Daoy (cell line): ENCODE measurements at places on chromosomes 2 and 18. TPM values are rescaled to one million over a fixed set of nuclear protein-coding genes. Genes with fewer than 3 reads are reported as not detected.

CPO gene
- total RNA-seq = not detected in 2 replicates

NPC1 gene
- 9.6 and 15.1 TPM in 2 replicates for total RNA-seq

GRHL1 gene
- 2.2 TPM in 2 replicates for total RNA-seq

TEX44 gene
- not detected in 2 replicates for total RNA-seq

ZNF516 gene
- total RNA-seq = 4.9 and 6.3 TPM in 2 replicates

CCDC141 gene
- not detected in 2 replicates for total RNA-seq

SLC30A3 gene
- total RNA-seq = 0.11 TPM in 1 of 2 replicates, not detected in the other

CCT4 gene
- total RNA-seq = 310 and 360 TPM in 2 replicates

PAX3 gene
- total RNA-seq = 7.2 and 15.7 TPM in 2 replicates

TMSB10 gene
- total RNA-seq = 5,141 and 5,751 TPM in 2 replicates

FBLN7 gene
- total RNA-seq = 0.68 TPM in 1 of 2 replicates, not detected in the other

TPRKB gene
- 167 and 206 TPM in 2 replicates for total RNA-seq

POTEJ gene
- 0.06 and 0.18 TPM in 2 replicates for total RNA-seq

ANKRD30BL gene
- not detected in 2 replicates for total RNA-seq

ZNF532 gene
- 16.6 and 20.8 TPM in 2 replicates for total RNA-seq

TUBA3E gene
- total RNA-seq = 1.0 and 3.5 TPM in 2 replicates

DNA sequence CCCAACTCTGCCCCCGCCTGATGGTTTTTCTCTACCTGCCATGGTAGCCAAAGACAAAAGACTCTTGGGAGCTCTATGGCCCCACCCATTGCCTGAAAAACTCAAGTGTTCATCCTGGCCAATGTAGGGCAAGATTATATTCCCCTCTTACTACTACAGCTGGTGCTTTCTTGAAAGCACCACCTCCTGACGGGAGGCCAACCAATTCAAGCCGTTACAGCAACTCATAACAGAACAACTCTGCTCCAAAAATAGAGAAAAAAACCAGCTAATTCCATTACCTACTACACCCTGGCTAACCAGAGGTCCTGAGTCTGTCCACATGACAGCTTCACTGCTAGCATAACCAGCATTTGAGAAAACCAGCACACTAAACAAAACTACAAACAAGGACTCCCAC, 127.5 kb upstream of the GAREM1 start:
- no peak for DNase-seq

DNA sequence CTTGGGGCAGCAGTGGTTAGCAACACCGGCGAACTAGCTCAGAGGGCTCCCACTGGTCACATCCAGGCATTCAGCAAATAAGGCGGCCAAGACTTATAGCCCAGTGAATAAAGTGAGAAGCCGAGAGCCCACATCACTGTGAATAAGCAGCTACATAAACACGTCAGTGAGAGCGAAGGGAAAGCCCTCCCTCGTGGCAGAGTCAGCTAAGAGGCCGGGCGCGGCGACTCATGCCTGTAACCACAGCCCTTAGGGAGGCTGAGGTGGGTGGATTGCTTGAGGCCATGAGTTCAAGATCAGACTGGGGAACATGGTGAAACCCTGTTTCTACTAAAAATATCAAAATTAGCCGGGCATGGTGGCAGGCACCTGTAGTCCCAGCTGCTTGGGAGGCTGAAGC, 5.2 kb downstream of the D2HGDH start:
- peak; percentile 36 for DNase-seq

GRCh38 chr2:238693337-238694093, 154.4 kb upstream of the TWIST2 start:
- DNase-seq = no peak

GRCh38 chr2:213934560-213934959, 476.3 kb upstream of the VWC2L start:
- DNase-seq = no peak

GRCh38 chr2:36513661-36514060, 84.3 kb downstream of the FEZ2 start:
- no peak for DNase-seq

DNA sequence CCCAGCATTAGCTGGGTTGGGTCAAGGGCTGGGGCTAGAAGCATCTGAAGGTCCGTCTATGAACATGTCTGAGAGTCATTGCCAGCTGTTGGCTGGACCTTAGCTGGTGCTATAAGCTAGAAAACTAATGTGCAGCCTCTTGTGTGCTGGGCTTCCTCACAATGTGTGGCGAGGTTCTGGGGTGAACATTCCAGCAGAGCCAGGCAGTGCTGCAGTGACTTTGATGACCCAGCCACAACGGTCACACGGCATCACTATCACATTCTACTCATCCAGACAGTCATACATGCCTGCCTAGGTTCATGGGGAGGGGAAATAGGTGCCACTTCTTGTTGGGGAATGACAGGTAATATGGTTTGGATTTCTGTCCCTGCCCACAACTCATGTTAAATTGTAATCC, 260.5 kb downstream of the CYP26B1 start:
- no peak for DNase-seq

GRCh38 chr2:31331156-31331555, 83.4 kb downstream of the XDH start:
- no peak for DNase-seq

- DNase-seq = no peak
These were observed 105.3 kb downstream of the GLI2 start for GRCh38 chr2:120840795-120841487.

GRCh38 chr2:205865056-205865455, 182.8 kb downstream of the NRP2 start:
- no peak for DNase-seq

DNA sequence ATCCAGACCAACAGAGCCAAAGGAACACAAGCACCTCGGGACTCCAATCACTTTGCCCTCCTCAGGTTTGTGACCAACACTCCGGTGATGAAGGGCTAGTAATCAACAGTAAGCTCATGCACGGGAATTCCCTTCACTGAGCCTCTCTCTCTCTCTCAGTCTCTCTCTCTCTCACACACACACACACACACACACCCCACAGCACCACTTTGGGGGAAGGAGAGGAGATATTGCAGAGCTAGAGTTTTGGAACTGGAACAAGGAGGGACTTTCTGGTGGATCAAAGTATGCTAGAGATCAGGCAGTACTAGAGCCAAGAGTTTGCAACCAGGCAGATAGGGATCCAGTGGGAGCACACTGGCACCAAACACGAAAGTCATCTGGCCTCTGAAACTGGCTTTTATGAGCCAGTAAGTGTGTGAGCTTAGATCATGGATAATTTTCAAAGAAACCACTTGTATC, 98.7 kb downstream of the ANKRD44 start:
- no peak for DNase-seq

GRCh38 chr2:56211048-56211447, 27.3 kb downstream of the CCDC85A start:
- DNase-seq = no peak

- DNase-seq = no peak
These were observed 63.9 kb downstream of the CD226 start for GRCh38 chr18:69883781-69884180.

- DNase-seq = no peak
These were observed 43.6 kb downstream of the SPRED2 start for GRCh38 chr2:65388596-65389390.

- peak; percentile 85 for DNase-seq
These were observed 72.5 kb downstream of the DGKD start for GRCh38 chr2:233426619-233427342.

DNA sequence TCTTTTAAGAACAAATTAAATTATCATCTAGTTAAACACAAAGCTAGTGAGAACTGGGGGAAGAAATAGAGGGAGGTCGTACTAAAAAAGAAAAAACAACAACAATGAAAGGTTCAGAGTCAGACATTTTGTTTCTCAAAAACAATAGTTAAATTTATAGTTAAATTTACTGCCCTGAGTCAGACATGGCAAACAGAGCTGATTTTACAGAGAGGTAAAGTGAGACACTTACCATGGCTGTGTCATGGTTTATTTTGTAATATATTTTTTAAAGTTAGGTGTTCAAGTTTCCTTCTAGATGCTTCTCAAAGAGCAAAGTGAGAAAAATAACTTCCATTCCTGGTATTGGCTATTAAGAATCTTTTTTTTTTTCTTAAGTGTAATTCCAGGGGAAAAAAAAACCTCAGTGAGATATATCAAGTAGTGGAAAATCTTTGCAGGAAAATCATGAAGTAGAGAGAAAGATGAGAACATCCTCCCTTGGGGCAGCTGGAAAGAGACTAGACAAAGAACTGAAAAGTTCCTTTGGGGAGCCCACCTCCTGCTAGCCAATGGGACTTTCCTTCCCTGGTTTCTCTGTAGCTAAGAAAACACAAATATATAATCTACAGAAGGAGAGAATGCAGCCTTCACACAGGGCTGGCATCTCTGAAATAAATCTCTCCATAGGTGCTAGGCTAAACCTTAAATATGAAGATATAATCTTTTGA, 12.3 kb downstream of the KLF7 start:
- no peak for DNase-seq

DNA sequence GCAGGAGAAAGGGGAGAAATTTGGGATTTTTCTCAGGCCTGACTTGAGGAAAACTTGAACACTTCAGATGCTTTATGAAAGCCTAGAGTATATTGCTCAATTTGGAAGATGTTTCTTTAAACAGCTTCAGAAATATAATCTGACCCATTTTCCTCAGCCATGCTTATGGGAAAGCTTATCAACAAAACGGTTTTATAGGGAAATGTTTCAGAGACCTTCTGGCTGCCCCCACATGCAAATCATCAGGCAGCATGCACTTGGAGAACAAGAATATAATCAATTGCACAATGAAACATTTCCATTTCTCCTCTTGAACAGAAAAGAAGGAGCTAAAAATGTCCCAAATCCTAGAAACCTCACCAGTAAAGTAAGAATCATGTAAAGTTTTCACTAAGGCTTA, 411.2 kb upstream of the ETAA1 start:
- no peak for DNase-seq

DNA sequence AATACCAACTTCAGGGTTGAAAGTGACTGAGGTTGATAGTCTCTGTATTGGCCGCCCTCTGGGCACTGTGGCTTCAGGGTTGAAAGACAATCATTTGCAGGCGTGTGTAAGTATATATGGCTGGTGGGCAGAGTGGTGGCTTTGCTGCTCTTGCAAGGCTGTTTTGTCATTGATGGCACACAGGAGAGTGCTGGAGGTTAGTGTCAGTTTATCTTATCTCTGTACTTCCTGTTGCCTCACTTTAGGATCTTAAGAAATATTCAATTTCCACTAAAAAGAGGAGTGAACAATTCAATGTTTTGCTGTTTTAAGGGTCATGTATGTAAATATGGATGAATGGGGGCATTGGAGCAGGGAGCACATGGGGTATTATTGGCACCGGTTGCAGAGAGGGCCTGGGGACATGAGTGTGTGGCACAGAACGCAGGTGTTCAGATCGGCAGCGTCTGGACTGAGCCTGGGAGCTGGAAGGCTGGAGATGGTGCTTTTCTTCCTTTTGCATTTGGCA, 51.5 kb downstream of the NCK2 start:
- DNase-seq = no peak

DNA sequence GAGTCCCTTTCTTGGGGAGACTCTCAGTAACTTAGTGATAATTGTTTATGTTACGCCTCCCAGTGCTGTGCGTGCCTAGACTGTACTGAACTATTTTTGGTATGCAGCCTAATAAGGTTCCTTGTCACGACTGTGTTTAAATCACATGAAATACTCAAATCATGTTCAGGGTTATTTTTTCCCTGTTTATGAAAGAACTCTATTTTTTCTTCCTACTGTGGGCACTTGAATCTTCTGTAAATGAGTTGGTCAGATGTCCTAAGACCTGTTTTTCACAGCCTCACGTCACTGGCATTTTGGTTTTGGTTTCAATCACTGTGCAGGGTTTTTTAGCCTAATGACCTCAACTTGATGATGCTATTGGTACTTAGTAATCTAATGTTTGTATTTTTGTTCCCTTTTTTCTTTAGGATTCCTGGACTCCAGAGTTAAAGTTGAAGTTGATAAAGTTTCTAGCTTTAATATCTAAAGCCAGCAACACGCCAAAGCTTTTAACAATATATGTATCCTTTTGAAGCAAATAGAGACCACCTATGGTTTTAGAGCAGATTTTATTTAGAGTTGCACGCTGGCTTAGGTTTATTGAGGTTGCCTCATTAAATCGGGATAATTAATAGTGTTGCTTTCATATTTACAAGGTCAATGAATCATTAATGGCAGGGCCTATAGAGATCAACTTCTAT, 24.0 kb downstream of the ARMC9 start:
- DNase-seq = no peak

- no peak for DNase-seq
These were observed 301.4 kb downstream of the TSN start for GRCh38 chr2:122056853-122057252.

DNA sequence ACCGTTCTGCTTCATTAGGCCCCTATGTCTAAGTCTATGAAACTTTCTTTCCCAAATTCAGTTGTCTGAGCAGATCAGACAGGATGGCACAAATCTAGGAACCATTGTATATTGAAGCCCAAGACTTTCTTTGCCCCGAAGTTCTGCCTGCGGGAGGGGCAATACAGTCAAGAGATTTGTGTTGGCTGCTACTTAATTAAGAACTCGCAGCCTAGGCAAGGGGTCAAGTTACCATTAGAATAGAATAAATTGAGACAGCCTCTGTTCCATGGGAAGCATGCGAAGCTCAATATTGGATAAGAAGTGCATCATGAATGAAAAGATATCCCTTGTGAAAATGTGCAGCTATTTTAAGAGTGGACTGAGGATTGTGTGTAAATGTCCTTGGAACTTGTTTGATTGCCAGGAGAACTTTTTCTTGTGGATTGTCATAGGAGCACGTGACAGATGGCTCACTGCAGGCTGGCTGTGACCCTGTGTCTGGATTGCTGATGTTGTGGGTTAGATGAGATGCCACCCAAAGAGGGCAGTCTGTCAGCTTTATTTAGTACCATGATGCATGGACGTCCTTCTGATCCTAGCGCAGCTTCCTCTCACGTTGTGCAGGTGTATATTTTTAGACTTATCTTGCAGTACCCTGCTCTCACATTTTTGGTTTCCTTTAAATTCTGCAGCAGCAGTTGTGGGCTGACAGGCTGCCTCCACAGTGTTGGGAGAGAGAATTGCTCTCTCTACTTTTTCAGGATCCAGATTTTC, 30.9 kb downstream of the HAUS1 start:
- DNase-seq = no peak
